ENCODE measurements at places on chromosomes 4 and X.

GRCh38 chr4:142404191-142404611 lies 441.9 kb downstream of the INPP4B start:
- no peak for DNase-seq

- peak; percentile 14 for DNase-seq
Observed at GRCh38 chr4:109434007-109434971, 674 bp downstream of the SEC24B start.

- DNase-seq = no peak
Observed at GRCh38 chr4:161573836-161574235, 590.0 kb downstream of the FSTL5 start.

DNA sequence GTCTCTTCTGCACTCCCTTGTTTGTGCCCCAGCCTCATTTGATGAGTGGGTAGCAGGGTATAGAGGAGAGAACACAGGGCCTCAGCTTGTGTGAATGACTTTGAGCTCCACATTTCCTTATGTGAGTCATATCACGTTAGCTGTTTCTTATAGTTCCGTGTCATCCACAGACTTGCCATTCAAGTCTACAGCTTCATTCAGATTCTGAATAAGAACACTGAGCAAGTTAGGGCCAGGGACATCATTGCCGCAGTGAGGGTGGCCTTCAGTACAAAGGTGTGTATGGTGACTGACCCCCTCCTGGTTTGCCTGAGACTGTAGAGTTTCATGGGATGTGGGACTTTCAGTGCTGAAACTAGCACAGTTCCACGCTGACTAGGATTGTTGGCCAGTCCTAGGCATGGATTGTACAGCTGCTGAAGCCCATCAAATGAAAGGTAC lies 23.6 kb downstream of the KLF3 start:
- no peak for DNase-seq

DNA sequence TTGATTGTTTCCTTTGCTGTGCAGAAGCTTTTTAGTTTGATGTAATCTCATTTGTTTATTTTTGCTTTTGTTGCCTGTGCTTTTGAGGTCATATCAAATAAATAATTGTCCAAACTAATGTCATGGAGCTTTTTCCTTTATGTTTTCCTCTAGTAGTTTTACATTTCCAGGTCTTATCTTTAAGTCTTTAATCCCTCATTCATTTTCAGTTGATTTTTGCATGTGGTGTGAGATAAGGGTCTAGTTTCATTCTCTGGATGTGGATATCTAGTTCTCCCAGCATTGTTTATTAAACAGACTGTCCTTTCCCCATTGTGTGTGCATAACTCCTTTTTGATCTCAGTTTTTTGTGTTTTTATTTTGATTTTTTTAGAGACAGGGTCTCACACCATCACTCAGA lies 179.1 kb upstream of the STK26 start:
- DNase-seq = no peak

GRCh38 chr4:71130827-71131603 lies 137.6 kb downstream of the DCK start:
- no peak for DNase-seq

- no peak for DNase-seq
Observed at GRCh38 chr4:90001023-90001422, 106.4 kb downstream of the MMRN1 start.

GRCh38 chrX:1492421-1493012 lies 39.8 kb upstream of the ASMTL start:
- no peak for DNase-seq

- no peak for DNase-seq
Observed at GRCh38 chr4:82555276-82555675, 6.5 kb downstream of the TMEM150C start.

DNA sequence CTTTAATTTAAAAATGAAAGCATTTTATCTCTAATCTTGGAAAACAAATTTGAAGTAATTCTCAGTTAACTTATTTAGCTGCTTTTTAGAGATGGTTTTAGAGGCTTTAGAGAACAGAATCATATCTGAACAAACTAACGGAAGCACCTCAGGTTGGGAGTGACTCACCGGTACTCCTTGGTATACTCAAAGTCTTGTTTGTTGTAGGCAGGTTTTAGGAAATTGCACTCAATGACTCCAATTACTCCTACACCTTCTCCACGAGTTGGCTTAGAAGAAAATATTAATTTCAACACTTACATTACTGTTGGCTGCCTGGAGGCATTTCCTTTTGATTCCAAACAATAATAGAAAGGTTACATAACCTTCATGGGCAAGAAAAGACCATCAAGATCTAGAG lies 23.6 kb downstream of the MORC4 start:
- DNase-seq = no peak

DNA sequence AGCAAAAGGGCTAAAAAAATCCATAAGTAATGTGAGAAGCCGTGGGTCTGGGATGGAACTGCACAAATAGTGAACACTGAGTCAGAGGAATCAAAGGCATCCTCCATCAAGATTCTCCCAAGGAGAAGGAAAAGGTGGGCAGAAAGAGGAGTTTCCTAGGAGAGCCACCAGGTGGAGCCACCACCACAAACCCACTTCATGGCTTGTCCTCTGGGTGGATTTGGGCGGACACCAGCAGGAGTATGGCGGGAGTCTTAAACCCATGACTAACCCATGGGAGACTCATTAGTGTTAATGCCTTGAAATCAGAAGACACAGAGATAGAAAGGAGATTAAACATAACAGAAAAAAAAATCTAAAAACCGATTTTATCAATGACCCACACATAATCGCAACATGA lies 147.7 kb downstream of the SH3KBP1 start:
- DNase-seq = peak; percentile 19

DNA sequence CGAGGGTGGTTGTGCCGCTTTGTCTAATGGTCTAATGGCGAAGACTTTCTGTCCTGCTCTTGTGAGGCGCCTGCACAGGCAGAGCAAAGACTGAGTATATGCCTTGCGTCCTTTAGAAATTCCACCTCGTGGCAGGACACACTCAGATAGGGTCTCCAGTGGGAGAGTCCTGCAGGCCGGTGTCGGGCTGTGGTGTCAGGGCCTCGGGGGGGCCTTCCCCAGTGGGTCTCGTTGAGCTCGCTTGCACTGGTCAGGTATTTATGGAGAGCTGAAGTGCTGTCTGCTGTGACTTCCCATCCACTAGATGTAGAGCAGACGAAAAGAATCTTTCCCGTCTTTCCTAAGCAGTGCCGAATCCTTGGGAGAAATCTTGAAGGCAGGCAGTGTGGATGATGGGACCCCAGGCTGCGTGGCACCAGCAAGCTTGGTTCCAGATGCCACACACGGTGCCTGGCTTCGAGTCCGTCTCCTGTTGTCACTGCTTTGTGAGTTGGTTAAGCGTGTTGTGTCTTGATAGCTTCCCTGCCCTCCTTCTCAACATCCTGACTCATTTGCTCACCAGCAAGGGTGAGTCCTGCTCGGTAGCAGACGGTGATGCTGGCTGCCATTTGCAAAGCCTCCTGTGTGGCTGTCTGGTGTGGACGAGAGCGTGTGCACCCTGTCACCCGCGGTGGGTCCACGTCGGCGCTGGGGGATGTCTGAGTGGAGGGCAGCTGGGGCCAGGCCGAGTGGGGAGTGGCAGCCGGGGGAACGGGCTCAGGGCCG lies 20.5 kb downstream of the MAEA start:
- DNase-seq = no peak

DNA sequence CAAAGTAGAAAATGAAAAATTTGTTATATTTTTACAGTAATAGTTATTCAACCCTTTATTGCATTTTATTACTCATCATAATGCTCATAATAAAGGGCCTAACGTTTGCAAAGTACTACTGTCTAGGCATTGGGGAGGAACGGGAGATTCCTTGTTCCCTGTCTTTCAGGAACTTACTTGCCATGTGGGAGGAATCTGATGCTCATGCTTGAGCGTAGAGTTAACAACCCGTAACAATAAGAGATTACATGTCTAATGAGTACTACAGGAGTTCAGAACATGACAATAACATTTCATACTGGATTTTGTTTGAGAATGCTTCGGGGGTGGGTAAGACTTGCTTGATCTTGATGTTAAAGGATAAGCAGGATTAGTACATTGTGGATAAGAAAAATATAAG lies 2.9 kb downstream of the CCSER1 start:
- no peak for DNase-seq

DNA sequence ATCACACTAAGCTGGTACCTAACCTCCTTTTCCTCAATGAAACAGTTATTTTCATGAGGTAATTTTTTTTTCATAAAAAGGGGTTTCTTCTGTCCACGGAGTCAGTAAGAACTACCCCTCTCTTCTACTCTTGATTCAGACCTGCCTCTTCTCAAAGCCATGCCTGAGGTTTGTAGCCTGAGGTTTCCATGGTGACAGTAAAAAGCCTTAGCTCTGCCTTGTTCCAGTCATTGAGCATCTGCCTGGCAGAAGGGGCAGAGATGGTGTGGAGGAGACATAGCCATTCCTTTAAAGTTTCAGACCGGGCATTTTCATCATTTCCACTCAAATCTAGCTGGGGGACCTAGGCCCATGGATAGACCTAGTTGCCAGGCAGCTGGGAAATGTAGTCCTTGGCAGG lies 135.5 kb downstream of the REPS2 start:
- no peak for DNase-seq

DNA sequence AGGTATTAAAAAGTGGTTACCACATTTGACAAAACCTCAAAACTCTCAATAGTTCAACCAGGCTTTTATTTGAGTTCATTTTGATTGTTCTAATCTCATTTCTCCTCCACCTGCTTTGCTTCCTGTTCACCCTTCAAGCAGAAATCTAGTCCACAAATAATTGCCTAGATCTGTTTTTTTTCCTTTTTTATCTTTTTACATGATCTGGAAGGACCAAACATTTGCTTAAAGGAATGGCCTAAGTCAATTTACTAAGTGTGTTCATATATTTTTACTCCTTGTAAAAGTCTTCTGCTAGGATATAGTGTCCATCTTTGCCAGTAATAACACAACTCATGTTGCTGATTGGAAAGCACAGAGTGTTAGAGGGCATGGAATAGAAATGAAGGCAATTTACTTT lies 26.2 kb upstream of the VEGFD start:
- no peak for DNase-seq

GRCh38 chr4:2059046-2059725 lies at the start of gene NAT8L:
TSS of gene NAT8L (plus strand) at chr4:2059327. CDS start at chr4:2059512, 185 bp downstream.
- no peak for DNase-seq

- no peak for DNase-seq
Observed at GRCh38 chrX:15971696-15972095, 117.1 kb upstream of the AP1S2 start.

GRCh38 chr4:79757600-79757999 lies 315.4 kb downstream of the ANTXR2 start:
- no peak for DNase-seq

GRCh38 chr4:57905965-57906364 lies 795.8 kb upstream of the IGFBP7 start:
- DNase-seq = no peak

GRCh38 chrX:129577473-129577872 lies 37.4 kb downstream of the OCRL start:
- no peak for DNase-seq

DNA sequence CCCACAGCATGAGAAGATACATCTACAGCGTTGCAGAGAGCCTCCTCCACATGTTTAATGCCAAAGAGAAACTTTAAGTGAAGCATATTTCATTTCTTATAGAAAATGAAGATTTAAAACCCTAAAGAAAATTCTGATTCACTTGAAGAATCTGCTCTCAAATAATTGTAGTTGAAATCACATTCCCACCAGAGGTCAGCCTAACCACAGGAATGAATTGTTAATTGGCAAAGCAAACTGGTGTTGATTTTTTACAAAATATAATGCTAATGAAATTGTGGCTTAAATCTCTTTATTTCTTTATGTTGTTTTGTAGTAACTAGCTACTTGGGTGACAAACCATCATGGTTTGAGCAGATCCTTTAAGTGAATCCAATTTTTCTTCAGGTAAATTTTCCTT lies 31.1 kb upstream of the WDR17 start:
- DNase-seq = no peak

DNA sequence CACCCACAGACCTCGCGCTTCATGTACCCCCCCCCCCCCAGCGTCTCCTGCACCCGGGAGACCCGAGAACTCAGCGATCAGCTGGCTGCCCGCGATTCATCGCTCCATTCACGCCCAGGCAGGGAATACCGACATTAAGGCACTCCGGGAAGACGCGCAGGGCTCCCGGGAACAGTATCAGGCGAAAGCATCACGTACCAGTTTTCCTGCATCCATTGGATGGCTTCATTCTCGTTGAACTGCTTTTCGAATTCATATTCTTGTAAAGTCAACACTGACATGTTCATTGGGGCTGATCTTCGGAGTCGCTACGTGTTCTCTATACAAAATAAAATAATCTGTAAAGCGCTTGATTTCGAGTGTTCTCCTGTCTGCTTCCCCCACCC lies 373 bp downstream of the ELOVL6 start:
- no peak for DNase-seq

DNA sequence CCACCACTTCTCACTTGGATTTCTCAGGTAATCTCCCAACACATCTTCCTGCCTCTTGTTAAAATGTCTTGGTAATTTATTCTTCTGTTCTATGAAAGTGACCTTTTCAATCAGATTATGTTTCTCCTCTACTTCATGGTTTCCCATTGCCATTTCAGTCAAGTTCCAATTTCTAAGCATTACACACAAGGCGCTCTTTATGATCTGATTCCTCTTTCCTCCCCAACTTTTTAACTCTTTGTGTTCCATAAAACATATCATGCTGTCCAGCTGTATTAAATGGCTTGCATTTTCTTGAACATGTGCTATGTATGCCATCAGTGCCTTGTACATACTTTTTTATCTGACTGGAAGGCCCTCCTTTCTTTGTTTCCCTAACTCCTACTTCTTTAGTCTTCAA lies 13.1 kb upstream of the ART3 start:
- no peak for DNase-seq

- DNase-seq = no peak
Observed at GRCh38 chr4:1019729-1020470, 8.5 kb downstream of the FGFRL1 start.

GRCh38 chr4:159698336-159698735 lies 595.5 kb downstream of the RAPGEF2 start:
- DNase-seq = no peak

- DNase-seq = peak; percentile 43
Observed at GRCh38 chrX:65034668-65035445, 58.6 kb upstream of the ZC4H2 start.
